ENCODE measurements at places on chromosomes 11 and 22.
A peak's percentile ranks its signal among the peaks of the same experiment; 100 is the strongest.

- no peak for DNase-seq
Measured at GRCh38 chr11:118108513-118108912, 21.8 kb upstream of the SMIM35 start.

GRCh38 chr22:17637490-17638181, 921 bp upstream of the BCL2L13 start:
- no peak for DNase-seq

DNA sequence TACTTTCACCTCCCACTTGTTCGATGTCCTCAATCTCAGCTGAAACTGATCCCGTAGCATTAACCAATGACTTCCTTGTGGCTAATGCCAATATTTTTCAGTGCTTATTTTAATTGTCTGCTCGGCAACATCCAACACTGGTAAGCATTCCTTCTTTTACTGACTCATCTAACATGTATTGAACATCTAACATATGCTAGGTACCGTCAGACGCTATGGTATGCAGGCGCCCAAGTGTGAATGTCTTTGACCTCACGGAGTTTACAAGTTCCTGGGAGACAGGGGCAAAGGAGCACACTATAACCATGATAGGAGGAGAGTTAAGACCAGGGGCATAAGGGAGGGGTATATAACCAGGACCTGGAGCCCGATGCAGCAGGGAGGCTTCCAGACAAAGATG, 1.7 kb downstream of the BRMS1 start:
- DNase-seq: no peak

DNA sequence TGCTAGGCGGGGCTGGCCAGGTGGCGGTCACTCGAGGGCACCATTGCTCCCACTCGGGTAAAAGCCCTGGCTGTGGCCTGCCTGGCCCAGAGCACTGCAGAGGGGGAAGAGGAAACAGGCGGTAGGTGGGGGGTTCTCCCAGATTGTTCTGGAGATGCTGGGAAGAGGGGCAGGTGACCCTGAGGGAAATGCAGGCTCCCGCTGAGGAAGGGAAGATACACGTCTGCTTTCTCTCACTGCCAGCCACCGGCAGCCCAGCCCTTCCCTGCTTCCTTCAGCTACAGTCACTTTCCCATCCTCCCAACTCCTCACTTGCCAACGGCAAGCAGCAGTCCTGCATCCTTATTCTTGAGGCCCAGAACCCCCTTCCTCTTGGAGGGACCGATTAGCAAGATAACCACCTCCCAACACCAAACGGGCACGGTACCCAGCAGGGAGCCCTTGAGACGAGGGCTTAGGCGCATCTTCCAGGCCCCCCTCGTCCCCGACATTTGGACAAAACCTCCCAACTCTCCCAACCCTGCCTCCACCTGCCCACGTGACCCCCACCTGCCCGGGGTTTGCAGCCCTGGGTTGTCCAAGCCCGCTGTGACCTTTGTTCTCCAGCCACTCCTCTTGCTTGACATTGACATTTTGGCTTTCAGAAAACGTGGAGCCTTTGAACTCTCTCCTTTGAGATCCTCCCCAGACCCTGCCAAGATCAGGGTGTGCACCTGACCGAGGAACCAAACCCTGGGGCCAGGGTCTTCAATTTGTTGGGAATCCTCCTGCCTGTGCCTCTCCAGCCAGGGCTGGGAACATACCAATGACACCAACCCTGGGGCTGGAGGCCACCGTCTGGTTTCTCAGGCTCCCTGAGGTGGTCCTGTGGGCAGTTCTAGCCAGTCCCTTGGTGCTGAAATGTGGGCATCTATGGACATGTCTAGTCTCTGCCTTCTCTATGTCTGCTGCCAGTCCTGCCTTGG, 48.8 kb upstream of the TTLL12 start:
- no peak for DNase-seq

GRCh38 chr11:76208438-76209374, 2.4 kb upstream of the WNT11 start:
- DNase-seq: peak; percentile 72

- DNase-seq: no peak
Measured at GRCh38 chr11:69874178-69874983, 55.2 kb upstream of the FGF3 start.

GRCh38 chr22:49093192-49093880, 734.3 kb downstream of the BRD1 start:
- DNase-seq: no peak

DNA sequence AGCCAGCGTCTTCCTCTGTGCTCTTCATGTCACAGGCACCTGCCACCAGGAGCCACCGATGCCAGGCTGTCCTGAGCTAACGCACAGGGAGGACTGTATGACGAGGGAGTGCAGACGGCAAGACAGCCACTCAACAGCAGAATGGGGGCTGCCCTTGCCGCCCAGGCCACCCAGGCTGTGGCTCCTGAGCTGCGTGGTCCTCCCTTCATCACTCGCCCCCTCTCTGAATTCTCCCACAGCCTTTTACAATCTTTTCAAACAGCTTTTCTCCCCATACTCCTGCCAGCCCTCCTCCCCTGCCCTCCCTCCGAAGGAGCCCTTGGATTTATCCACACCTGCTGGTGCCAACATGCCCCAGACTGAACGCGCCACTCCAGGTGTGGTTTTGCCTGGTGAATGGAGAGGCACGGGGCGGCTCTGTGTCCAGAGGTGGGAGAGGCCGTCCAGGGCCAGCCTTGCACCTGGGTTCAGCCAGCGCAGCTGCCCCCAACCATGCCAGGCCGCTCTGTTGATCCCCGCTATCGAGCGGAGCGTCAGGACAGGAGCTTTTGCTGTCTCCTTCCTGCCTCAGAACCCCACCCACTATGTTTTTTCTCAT, 22.0 kb downstream of the OVOL1 start:
- no peak for DNase-seq

DNA sequence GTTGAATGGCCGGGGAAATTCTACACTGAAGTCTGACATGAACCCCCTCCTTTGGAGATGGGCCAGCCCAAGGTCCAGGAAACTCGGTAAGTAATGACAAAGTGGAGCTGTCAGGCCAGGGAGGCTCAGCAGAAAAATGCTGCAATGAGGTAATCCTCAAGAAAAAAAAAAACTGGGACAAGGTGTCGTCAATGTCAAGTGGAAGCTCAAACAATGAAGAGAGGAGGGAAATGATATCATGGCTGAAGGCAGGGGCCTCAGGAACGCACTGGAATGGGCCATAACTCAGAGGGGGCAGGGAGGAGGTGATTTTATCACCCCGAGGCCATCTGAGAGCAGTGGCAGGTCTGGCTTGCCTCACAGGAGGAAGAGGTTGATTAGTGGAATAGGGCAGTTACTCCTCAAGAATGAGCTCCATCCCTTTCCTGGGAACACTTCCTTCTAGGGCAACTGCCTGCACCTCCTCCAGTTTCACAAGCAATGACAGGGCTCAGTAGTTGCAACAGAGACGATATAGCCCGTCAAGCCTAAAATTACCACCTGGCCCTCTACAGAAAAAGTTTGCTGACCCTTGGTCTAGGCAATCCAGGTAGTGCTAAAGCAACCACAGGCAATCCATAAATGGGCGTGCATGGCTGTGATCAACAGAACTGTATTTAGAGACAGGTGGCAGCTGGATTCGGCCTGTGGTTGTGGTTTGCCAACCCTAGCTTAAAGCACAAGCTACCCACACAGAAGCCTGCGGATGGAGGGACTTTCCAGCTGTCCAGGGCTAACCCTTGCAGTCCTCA, 65.2 kb downstream of the FBXO7 start:
- DNase-seq: no peak

GRCh38 chr11:20003351-20003750, 156.9 kb downstream of the DBX1 start:
- DNase-seq: no peak

- no peak for DNase-seq
Measured at GRCh38 chr11:92720385-92720784, 249.1 kb upstream of the MTNR1B start.

GRCh38 chr22:46546466-46547178, 9.2 kb upstream of the CELSR1 start:
- DNase-seq: no peak

DNA sequence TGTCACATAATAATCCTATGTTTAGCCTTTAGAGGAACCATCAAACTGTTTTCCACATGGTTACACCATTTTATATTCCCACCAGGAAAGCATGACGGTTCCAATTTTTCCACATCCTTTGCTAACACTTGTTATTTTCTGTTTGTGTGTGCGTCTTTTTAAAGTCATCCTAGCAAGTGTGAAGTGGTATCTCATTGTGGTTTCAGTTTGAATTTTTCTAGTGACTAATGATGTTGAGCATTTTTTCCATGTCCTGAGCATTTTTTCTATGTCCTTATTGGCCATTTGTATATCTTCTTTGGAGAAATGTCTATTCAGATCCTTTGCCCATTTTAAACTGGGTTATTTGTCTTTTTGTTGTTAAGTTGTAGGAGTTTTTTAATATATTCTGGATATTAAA, 53.7 kb upstream of the DEPDC7 start:
- no peak for DNase-seq

DNA sequence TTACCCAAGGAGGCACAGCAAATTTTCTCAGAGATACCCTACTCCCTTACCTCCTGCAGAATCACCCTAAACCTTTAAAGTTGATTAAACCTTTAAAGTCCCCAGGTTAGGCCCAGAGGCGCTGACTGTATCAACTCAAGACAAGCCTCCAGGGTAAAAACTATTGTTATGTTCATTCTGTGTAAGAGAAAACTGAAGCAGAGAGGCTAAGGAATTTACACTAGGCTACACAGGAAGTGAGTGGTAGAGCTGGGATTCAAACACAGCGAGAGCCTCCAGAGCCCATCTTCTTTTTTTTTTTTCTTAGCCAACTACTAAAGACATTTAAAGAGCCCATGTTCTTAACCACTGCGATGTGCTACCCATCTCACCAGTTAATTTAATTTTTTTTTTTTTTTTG, 56.3 kb upstream of the GRK3 start:
- no peak for DNase-seq

DNA sequence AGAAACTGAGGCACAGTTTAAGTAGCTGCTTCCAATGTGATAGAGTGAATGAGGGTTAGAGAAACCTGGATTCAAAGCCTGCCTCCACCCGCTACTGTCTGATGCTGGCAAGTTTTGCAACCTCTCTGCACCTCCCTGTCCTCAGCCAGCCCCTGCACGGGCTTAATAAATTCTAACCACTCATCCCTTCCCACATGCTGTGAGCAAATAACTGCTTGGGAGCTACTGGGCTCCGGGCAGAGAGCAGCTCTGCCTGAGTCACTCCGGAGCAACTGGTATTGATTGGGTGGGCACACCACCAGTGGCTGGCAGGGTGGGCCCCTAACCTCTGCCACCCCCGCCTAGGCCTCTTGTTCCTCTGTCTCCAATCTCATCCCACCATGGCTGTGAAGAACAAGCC, 104.3 kb upstream of the SYT13 start:
- DNase-seq: no peak

GRCh38 chr11:74691755-74692154, 39.5 kb downstream of the CHRDL2 start:
- DNase-seq: no peak

DNA sequence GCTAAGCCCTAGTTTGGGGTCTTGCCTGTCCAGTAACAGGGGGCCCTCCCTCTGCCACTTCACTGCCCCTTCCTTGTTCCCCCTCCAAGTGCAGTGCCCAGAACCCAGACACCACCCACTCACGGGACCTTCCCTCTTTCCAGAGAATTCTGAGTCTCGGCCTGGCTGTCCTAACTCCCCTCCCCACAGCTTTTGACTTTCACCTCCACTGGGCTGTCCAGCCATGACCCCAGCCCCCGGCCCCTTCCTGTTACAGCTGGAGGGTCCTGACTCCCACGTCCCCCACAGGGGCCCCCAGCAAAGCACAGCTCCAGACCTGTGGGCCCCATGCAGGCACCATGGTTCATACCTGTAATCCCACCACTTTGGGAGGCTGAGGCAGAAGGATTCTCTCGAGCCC, 71.5 kb downstream of the BRD1 start:
- no peak for DNase-seq

GRCh38 chr22:46432164-46433068, 96.9 kb downstream of the TRMU start:
- no peak for DNase-seq

- DNase-seq: no peak
Measured at GRCh38 chr11:115488945-115489344, 15.3 kb downstream of the CADM1 start.

DNA sequence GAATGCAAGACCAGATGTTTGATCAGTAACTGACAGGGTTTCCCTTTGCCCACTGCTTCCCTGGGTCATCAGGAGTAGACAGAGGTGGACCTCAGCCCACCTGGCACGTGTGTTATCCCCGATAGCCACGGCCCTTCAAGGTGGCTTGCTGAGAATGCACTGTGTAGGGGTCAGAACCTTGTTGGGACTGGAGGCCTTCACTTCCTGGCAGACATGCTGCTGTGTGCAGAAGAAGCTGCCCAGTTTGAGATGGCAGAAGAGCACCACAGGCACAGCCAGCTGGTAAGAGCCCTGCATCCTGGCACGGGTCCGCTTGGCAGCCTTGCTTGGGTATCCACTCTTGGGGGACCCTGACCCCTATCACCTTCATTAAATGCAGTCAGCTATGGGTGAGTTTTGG, 81.8 kb downstream of the SFI1 start:
- DNase-seq: no peak

GRCh38 chr11:3707176-3707575, 36.0 kb upstream of the CHRNA10 start:
- DNase-seq: no peak

DNA sequence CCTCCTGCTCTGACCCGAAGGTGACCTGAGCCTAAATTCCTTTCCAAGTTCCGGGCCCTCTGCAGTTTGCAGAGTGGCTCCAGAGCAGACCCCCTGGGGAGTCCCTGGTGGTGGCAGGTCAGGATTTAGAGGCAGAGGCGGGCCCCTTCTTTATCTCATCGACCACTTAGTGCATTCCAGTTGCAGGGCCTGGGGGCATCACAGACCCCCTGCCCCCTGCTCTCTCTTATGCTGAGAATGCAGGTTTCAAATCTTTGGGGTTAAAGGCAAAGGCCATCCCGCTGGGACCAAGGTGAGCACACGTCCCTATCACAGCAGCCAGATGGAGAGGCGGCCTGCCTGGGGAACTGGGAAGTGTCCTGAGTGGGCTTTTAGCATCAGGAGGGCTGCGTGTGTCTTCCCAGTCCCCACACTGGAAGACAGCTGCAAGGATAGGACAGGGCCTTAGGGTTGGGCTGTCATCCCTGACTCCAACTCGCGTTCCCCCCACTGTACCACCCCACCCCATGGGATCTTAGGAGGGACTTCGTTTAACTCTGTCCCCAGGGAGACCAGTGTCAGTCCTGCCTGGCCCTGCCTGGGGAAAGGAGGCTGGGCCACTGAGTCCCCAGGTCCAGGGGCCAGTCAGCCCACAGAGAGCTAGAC, 11.3 kb downstream of the DERL3 start:
- DNase-seq: no peak

DNA sequence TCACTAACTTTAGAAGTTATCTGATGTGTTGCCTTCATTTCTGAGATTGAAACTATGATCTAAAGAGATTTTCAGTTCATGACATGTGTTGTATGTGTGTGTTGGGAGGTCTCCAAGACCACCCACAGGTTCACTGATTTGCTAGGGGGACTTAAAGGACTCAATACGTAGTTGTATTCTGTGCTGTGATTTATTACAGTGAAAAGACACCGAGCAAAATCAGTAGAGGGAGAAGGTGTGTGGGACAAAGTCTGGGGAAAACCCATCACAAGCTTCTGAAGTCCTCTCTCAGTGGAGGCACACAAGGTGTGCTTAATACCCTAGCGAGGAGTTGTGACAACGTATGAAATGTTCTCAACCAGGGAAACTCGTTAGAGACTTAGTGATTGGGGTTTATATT, 35.6 kb downstream of the RNF169 start:
- no peak for DNase-seq

GRCh38 chr11:25943777-25944661, 387.9 kb upstream of the ANO3 start:
- DNase-seq: no peak
